ENCODE measurements at places on chromosomes 1 and 21. TPM values are rescaled to one million over a fixed set of nuclear protein-coding genes. Genes with fewer than 3 reads are reported as not detected.

- no peak for DNase-seq
Observed at GRCh38 chr1:74652711-74653139, 20.9 kb downstream of the ERICH3 start.

The TRIM63 gene
- 323 TPM for total RNA-seq

DNA sequence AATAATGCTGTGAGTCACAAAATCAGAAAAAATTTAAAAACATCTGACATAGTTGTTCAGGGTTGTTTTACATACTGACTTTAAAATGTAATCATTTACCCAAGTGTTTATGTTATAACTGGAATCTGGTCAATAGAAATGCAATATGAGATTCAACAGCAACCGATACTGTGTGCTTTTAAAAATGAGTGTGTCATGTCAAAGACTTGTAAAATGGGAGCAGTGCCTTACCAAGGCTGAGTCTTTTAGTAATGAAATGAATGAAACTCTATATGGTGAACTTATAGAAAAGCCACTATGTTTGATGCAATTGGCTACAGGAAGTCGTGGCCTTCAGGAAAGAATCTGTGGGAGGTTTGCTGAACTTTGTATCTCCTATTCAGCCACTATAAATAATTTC is 570.2 kb downstream of the DPYD start:
- DNase-seq = no peak

DNA sequence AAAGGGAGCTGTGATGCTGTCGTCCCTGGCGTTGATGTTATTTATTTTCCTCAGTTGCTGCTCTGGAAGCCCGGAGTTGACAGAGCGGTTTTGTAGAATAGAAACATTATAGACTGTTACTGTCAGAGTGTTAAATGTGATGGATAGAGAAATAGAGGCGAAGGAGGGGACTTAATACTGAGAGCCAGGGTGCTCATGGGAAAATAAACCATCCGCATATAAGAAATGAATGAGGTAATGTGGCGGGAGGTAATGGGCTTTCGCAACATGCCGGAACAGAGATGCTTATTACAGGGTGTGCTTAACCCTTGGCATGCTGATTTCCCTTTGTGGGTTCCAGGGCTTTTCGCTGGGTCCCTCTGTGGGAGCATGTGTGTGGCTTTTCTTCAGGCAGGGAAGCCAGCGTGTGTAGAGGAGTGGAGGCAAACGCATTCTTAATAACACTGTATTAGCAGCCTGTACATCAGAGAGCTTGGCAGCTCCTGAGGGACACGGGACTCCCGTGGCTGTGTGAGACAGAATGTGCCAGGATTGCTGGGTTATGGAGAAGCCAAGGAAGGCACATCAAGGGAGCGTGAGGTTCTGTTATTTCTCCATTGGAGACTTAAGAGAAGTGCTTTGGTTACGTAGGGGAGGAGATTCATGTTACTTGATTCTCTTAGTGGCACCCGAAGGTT is 141.0 kb downstream of the PBX1 start:
- no peak for DNase-seq

GRCh38 chr1:220990427-220991339 is 111.4 kb downstream of the HLX start:
- DNase-seq = no peak

DNA sequence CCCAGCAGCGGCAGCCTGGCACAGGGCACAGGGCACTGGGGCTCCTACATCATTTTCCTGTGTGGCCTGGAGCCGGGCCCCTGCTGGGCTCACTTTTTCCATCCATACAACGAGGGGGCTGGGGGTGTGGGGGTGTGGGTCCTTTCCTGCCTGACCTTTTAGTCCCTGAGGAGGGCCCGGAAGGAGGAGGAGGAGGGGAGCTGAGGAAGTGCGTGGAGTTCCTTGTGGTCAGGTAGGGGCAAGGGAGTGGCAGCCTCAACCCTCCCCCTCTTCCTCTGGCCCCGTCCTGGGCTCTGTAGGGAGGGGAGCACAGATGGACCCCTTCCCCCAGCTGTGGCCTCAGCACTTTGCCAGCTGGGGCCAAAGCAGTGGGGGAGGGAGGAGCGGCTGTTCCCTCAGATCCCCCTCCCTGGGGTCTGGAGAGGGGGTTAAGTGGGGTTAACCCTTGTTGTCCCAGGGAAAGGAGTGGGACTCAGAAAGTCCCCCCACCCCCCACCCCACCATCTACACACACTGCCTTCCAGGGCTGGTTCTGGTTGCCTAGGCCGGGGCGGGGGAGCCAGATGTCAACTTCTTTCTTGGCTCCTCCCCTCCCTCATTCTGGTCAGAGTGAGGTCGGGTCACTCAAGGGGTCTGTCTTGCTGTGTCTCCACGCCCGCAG is 5.7 kb downstream of the NTRK1 start:
- no peak for DNase-seq

- DNase-seq = no peak
Observed at GRCh38 chr1:214389734-214390133, 108.8 kb downstream of the SMYD2 start.

DNA sequence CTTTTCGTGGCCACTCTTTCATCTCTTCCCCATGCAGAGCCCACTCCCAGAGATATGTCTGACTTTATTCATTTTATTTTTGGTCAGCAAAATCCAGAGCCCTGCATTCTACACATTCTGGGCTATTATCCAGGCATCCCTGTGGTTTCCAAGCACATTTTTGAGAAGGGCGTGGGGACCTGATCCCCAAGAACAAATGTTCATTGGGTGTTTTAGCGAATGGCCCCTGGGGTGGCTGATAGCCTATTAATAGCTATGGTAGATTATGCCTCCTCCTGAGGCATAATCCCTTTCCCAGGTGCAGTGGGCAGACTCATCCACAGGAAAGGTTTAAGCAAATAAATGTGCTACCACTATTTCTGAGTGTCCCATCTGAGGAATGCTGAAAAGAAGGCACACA is 511.8 kb upstream of the USP24 start:
- DNase-seq = no peak

The SMIM34 gene
- not detected for total RNA-seq

DNA sequence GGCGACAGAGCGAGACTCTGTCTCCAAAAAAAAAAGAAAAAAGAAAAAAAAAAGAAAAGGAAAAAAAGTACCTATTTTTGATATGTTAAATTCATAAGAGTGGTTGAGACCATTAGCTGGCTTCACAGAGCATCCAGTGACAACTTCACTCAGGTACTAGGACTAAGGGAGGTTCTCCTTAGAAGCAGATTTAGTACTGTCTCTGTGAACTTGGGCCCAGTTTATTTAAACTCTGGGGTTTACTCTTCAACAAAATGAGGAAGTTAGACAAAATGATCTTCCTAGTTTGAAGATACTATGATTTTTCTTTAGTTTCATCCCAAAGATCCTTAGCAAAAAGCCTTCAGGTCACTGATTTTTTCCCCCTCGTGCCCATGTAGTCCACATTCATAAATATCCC is 21.2 kb downstream of the MACO1 start:
- DNase-seq = no peak

DNA sequence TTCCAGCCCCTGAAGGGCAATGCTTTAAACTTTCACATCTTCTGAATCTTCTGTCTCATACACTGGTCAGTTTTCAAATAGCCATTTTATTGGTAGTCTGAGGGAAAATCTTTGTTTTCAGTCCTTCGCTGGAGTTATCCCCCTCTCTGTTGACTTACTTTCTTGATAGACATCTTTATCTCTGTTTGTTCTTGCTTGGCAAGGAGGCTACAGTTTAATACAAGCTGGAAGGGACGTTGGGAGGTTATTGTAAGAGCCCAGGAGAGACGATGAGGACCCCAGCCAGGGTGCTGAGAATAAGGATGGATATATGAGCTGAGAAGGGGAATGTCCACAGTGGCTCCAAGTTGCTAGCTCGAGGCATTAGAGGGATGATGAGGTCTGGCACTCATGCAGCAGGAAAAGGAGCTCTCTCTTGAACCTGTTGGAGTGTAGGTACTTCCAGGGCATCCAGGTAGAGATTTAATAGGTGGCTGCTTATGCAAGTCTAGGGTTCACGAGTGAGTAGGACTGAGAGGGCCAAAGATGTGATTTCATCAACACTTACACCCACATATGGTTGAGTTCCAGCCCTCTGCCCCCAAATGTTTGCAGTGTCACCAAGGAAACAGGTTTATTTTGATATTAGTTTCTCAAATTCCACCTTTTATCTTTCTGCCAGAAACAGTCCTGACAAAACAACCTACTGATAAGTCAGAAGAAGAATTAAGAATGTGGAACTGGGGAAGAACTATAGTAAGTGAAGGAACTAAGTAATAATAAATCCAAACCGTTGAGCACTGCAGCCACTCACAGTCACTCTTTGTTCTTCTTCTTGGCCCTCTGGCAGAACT is 237.3 kb upstream of the PROX1 start:
- no peak for DNase-seq

The GBP4 gene
- total RNA-seq = 14.2 TPM

DNA sequence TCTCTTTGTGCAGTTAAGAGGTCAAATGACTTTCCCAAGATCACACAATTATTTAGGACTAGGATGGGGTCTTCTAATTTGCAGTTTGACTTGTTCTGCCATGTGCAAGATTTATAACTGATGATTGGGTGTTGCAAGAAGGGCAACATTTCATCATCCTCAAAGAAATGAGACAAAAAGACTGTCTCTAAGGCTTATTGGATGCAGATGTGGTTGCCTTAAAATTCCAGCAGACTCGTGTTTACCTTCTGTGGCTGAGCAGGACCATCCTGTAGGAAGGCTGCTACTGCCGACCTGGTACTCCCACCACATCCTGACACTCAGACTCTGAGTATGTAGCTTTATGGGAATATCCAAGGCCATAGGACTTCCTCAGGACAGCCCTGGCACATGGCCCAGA is 99.9 kb upstream of the SGIP1 start:
- DNase-seq = no peak

GRCh38 chr1:229625071-229625914 is 629 bp downstream of the TAF5L start:
- peak; percentile 78 for DNase-seq

DNA sequence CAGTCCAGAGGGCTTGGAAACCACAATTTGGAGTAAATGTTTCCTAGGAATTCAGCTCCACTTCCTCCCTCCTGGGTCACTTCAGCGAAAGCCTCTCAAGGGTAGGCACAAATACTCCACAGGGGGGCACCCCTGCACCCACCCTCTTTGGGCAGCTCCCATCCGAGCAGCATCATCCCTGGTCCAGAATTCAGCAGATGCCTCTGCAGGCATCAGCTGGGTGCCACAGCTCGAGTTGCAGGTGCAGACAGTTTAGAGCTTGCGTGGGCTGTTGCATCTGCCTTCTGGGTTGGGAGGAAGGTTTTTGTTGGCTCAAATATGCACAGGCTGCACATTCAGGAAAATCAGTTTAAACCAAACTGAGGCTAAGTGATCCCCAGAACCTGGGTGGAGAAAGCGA is 25.0 kb downstream of the KANK4 start:
- DNase-seq = no peak

GRCh38 chr1:184389446-184389845 is 2.6 kb downstream of the C1orf21 start:
- DNase-seq = no peak

DNA sequence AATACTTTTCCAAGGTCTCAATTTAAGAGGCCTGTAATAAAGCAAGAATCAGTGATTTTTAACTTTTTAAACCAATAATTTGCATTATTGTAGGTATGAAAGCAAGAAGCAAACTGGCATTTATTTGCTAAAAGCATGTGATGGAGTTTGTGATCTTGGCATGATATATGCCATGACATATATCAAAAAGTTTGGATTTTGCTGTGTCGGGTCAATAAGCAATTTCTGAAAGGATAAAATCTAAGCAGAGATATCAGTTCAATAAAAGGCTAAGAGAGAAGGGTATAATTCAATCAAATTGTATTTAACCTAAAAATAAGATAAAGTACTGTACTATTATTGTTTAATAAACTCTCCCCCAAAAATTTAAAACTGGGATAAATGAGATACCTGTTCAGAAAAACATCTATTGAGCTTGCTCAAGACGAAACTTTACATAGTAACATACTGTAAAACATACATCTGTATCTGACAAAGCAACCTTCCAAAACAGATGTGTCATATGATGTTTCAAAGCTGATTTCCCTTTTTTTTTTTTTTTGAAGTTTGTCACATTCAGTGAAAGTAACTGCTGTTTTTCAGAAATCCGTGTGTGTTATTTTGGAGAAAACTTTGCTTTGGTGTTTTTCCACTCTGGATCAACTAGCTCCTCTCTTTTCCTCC is 74.5 kb downstream of the TGFBR3 start:
- no peak for DNase-seq

DNA sequence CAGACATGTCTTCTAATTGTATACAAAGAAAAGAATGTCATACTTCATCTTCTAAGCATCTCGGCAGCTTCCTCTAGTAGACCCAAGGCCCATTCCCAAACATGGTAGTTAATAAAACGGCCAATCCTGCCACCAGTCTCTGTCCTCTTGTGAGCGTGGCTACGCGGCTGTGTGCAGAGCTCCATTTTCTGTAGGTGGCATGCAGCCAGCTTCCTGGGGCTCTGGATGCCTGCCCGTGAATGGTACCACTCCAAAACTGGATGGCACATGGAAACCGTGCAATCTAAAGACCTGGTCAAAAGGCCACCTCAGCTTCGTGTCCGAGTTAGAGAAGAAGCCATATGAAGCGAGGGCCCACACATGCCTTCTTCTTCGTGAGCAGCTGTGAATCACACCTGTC is 110.7 kb downstream of the SIPA1L2 start:
- peak; percentile 64 for DNase-seq

GRCh38 chr1:92837062-92837461 is 5.2 kb downstream of the RPL5 start:
- no peak for DNase-seq

The BSND gene
- total RNA-seq = not detected

The FCRL5 gene
- total RNA-seq = not detected

DNA sequence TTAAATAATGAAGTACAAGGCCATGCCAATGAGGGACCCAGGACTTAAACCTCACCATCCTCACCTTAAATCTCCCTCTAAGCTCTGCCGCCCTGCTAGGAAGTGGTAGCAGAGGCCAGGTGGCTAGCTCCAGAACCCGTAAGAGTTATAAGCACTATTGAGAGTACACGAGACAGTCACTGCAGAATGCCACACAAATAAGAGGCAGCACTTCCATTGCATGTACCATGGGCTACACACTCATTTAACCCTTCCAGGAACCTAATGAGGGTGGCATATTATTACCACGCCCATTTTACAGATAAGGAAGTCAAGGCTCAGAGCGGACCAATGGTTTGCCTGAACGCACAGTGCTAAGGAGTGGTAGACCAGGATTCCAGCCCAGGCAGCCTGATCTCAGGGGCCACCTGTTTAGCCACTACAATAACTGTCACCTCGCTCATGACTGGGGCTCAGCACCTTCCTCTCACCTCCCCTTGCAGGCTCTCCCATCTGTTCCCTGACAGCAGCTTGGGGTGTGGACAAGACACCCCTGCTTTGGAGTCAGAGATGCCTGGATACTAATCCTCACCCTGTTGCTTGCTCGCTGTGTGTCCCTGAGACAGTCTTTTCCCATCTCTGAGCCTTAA is 54.8 kb upstream of the ID3 start:
- DNase-seq = no peak

The SVBP gene
- 14.1 TPM for total RNA-seq

The IL6R gene
- total RNA-seq = 15.2 TPM

The S100A3 gene
- total RNA-seq = 2.3 TPM

GRCh38 chr1:172236958-172237357 is 183.5 kb upstream of the C1orf105 start:
- DNase-seq = no peak

All from heart left ventricle (tissue), 16 donors.